Karpas-422 (cell line): ENCODE measurements at places on chromosomes 12 and 14.

DNA sequence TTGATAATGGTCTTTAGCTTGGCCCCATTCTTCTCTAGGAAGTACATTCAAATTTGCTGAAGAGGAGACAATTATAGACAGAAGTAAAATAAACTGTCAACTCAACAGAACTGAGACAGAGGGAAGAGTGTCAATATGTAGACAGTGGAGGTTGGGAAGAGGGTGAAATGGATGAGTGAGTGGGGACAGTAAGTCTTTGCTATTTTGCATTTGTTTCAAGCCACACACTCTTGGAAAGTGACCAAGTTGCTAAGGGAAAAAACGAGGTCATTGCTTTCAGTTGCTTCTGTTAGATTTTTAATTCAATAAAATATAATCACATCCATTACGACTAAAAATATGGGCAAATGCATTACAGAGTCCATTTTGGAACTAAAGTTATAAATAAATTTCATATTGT lies 47.8 kb downstream of the BTBD7 start:
- H3K4me3 ChIP-seq = no peak overlapping the region
- DNase-seq = no peak
- H3K4me1 ChIP-seq = peaks cover 36% of the 10 kb centered on the region
- no peaks in the 10 kb centered on the region for H3K27me3 ChIP-seq
- peaks cover 6% of the 10 kb centered on the region; the same call in 1 of the 2 replicates for H3K36me3 ChIP-seq

DNA sequence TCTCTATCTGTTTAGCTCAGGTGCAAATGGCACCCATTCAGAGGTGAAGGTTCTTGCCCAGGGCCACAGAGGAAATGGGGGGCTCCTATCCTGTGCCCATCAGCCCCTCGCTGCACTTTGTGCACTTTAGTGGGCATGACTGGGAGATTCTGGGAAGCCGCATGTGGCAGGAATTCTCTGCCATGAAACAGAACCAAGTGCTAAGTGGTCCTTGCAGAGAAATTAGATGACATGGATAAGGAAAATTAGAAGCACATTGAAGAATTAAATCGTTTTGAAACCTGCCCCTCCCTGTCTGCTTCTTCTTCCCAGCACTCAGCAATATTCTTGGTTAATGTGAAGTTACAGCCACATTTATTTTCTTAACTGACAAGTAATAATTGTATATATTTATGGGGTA lies 185.2 kb upstream of the RTL1 start:
- no peak for DNase-seq
- H3K36me3 ChIP-seq = no peaks in the 10 kb centered on the region
- no peak overlapping the region for H3K27ac ChIP-seq
- H3K4me1 ChIP-seq = no peaks in the 10 kb centered on the region
- 0 out of 2 replicates have a peak, but pooled peaks cover 2% of the 10 kb centered on the region for H3K27me3 ChIP-seq

- no peak for DNase-seq
- peaks cover 6% of the 10 kb centered on the region for H3K4me1 ChIP-seq
- no peak overlapping the region for H3K27ac ChIP-seq
- no peaks in the 10 kb centered on the region for H3K27me3 ChIP-seq
Observed at GRCh38 chr12:57821474-57822214, 3.1 kb upstream of the AVIL start.

DNA sequence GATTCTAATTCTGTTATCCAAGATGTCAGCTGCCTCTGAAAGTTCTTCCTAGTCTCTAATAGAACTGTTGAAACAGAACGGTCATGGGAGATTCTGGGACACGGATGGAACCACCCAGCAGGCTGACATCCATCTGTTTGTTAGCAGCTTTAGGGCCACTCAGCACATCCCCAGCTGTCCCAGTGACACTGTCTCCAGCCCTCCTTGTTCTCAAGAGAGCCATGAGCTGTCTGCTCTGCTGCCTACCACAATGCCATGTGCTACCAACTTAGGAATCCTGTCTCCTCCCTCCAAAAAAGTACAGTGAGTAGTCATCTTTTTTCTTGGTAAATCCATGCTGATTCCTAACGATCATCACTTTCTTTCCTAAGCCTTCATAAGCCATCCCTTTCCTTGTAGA lies 130.5 kb downstream of the ZFP36L1 start:
- DNase-seq = no peak
- H3K27me3 ChIP-seq = no peaks in the 10 kb centered on the region
- H3K4me3 ChIP-seq = no peak overlapping the region
- H3K4me1 ChIP-seq = peaks cover 14% of the 10 kb centered on the region
- H3K36me3 ChIP-seq = no peaks in the 10 kb centered on the region; the same call in 1 of the 2 replicates

- H3K36me3 ChIP-seq = no peaks in the 10 kb centered on the region
- peaks cover 3% of the 10 kb centered on the region; the same call in 1 of the 2 replicates for H3K4me1 ChIP-seq
- H3K27me3 ChIP-seq = no peaks in the 10 kb centered on the region
- no peak overlapping the region for H3K4me3 ChIP-seq
- no peak overlapping the region for H3K27ac ChIP-seq
- DNase-seq = peak; percentile 69
Observed at GRCh38 chr14:92759300-92759678, 10.9 kb upstream of the LGMN start.
